Activated CD8-positive, alpha-beta memory T cell treated with anti-CD3 and anti-CD28 coated beads for 1 hour (primary cell): ENCODE measurements at places on chromosomes 7 and 10.

GRCh38 chr7:91165846-91166230 lies 98.4 kb upstream of the FZD1 start:
- no peak for DNase-seq

GRCh38 chr10:101162677-101163076 lies 31.6 kb downstream of the TLX1 start:
- no peak for DNase-seq

- no peak for DNase-seq
Measured at GRCh38 chr10:75176046-75176445, 34.5 kb upstream of the VDAC2 start.

GRCh38 chr10:128476368-128476725 lies 350.1 kb upstream of the MKI67 start:
- DNase-seq, result no peak

GRCh38 chr7:11726794-11727155 lies 105.2 kb downstream of the THSD7A start:
- no peak for DNase-seq

GRCh38 chr10:92552310-92552709 lies 21.6 kb downstream of the IDE start:
- no peak for DNase-seq

GRCh38 chr10:128978211-128978610 lies 488.8 kb upstream of the MGMT start:
- no peak for DNase-seq
